ENCODE measurements at places on chromosomes 12 and 14.
A peak's percentile ranks its signal among the peaks of the same experiment; 100 is the strongest.

DNA sequence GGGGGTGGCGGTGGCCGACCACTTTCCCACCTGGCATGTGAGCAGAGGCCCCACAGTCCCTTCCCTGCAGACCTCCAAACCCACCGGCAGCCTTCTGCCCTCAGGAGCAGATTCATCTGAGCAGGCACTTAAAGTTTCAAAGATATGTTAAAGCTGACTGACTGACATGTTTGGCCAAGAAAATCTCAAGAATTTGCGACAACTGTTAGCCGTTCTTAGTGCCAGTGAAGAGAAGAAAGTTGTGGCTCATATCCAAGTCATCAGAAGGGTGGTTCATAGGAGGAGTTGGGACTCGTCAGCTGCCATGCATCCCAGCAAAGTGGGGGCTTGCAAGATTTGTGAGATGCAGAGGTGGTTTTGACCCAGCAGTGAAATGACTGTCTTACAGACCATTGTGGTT is 27.2 kb downstream of the ELK3 start:
- no peak for DNase-seq

GRCh38 chr12:73240110-73240509 is 967.9 kb downstream of the TRHDE start:
- no peak for DNase-seq

DNA sequence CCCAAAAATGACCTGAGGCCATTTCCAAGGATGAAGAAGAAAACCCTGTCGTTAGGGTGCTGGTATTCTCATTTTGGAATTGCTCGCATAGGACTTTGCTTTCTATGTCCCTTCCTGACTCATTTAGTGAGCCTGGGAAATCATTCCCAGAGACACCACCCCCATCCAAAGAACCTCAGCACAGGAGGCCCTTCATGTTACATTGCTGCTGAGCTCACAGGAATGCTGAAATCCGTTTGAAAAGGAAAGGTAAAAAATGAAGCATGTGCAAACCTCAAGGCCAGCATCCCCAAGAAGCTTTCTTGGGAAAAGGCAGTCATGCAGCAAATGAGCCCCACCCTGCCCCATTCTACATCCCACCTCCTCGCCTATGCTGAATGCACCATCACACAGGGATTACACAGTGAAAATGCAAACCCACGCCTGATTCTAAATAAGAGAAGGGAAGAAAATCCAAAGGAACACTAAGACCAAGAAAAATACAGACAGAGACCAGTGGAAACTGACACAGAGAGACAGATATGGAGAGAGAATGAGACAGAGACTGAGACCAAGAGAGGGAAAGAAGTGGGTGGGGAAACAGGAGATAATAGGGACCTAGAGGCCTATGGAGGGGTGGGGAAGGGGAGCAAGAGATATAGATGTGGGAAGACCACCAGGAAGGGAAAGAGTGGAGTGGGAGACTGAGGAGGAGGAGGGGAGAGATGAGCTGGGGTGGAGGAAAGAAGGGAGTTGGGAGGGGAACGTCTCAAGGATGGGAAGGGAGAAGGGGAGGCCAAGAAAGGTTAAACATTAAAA is 33.5 kb downstream of the NIN start:
- DNase-seq, result no peak

- DNase-seq, result no peak
These were observed 32.4 kb downstream of the ABCD2 start for GRCh38 chr12:39587225-39587624.

DNA sequence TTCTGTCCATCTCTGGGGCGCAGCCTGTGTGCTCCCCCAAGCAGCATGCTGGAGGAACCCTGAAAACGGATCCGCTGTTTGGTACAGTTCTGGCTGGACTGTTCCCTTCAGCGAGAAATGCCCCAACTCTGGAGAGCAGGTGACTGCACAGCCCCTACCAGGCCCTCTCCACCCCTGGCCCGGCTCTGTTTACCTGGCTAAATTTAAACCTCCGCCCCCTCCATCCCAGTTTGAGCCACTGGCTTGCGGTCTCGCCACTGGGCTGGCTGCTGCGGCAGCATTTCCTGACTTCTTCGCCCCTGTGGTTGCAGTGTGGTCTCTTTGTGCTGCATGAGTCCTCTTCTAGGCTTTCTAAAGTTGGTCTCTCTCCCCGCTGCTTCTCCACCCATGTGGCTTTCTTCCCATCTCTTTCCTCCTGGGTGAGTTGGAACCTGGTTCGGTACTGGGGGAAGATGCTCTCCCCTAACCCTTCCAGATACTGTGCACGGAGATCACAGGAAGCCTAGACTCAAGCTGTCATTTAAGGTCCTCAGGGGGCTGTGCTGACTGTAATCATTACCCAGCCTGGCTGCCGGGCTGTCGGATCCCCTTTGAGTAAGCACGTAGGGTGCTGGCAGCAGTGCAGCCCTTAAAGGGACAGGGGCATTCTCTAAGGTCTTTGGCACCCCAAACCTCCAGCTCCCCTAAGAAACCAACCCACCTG is 60.6 kb downstream of the FBXL14 start:
- DNase-seq, result peak; percentile 75

GRCh38 chr12:111440152-111440551 is 34.4 kb downstream of the SH2B3 start:
- no peak for DNase-seq

- no peak for DNase-seq
These were observed 759.7 kb downstream of the GALC start for GRCh38 chr14:87233266-87233665.

DNA sequence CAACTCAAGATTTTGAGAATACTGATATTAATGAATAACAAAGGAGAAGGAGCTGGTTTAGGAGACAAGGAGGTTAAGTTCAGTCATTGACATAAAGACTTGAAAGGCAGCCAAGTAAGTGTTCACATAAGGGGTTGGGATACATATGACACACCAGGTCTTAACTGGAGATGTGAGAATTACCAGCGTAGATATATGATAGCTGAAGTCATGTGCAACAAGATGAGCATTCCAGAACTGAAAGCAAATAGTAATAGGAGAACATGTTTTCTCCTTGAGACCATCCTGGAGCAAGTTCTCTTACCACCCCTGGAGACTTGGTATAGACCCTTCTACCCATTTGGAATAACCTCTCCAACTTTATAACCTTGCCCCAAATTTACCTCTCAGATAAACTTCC is 43.3 kb upstream of the NPFF start:
- no peak for DNase-seq

- no peak for DNase-seq
These were observed 669.2 kb downstream of the DIO2 start for GRCh38 chr14:79542121-79542520.

- DNase-seq, result peak; percentile 31
These were observed 6.1 kb upstream of the AMIGO2 start for GRCh38 chr12:47085815-47086252.

DNA sequence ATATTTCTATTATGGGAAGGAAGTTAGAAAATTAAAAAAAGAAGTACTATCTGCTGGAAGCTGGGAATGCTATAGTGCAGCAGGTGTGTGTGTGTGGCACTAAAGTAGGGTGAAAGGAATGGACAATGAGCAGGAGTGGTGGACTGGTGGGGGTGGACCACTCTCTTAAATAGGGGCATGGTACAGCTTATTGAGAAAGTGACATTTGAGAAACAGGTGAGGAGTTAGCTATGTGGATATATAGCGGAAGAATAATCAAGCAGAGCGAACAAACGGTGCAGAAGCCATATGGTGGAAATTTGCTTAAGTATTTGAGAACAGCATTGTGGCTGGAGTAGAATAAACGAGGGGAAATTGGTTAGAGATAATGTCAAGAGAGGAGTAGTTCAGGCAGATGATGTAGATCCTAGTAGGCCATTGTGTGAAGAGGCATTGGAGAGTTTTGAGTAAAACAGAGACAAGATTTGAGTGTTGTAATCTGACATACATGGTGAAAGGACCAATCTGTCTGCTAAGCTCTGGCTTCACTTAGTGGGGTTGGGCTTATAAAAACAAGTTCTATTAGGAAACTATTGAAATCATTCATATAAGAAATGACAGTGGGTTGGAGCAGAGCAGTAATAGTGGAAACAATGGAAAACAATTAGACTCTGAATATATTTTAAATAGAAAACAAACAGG is 149.2 kb upstream of the SYT10 start:
- no peak for DNase-seq

- no peak for DNase-seq
These were observed 10.1 kb downstream of the FGF6 start for GRCh38 chr12:4435537-4435936.

DNA sequence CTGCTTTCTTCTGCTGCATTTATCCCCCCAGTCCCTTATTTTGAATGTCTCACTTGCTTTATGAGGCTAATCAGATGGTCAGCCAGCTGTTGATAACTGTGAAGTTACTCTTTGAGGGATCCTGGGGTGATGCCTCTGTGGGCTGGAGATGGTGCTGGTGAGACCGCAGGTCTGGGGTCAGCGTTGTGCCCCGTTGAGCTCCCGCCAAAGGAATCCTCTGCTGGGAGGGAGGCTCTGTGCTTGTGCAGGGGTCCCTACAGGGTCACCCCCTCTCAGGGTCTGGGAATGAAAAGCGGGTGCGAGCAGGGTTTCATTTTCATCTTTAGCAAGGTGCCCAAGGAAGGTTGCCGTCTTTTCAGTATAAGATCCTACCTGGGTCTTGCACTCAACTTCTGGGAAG is 161.2 kb upstream of the RTL1 start:
- no peak for DNase-seq

GRCh38 chr14:61470261-61470960 is 149.0 kb downstream of the PRKCH start:
- DNase-seq, result peak; percentile 32

DNA sequence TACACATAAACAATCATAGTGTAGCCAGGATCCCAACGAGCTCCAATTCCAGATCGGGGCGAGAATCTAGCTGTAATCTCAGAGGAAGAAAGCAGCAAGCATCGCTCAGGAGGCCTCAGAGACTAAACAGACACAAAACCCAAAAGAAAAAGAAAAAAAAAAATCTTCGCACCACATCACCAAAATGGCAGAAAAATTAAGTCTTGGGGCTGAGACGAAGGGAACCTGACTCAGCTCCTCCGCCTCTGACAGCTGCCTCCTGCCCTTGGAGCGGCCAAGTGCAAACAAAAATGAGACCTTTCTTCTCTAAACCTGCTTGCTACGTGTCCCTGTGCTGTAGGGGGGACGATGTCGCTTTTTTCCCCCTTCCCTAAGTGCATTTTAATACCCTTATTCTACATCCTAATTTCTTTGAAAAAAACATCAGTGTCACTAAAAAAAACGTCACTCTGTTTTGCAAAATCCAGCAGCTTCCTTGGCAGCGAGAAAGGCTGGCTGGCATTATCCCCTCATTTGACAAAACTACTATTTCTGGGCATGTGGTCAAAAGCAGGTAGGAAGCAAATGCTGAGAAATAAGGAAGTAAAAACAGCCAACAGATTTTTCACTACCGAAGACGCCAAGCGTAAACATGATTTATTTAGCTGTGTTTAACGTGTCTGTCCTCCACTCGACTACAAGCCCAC is 30.5 kb downstream of the BCL11B start:
- no peak for DNase-seq

DNA sequence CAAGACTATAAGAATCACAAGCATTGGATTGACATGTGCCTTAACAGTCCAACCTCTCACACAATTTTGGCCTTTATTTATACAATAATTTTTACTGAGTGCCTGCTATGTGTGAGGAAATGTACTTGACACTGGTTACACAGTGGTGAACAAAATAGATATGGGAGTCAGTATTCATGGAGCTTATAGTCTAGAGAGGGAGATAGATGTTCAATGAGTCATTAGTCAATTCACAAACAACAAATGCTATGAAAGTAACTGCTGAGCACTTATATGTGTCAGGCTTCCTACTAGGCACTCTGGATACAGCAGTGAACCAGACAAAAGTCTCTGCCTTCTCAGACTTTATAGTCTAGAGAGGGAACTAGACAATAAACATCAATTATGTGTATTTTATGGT is 3.7 kb downstream of the CFAP54 start:
- no peak for DNase-seq

DNA sequence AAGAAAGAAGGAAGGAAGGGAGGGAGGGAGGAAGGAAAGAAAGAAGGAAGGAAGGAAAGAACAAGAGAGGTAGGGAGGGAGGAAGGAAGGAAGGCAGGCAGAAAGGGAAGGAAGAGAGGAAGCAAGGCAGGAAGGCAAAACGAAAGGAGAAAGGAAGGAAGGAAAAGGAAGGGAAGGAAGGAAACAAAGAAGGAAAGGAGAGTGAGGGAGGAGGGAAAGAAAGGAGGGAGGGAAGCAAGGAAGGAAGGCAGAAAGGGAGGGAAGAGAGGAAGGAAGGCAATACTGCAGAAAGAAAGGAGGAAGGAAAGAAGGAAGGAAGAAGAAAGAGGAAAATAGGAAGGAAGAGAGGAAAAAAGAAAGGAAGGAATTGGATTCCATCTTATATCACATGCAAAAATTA is 1303.1 kb upstream of the TMEM132C start:
- DNase-seq, result no peak

DNA sequence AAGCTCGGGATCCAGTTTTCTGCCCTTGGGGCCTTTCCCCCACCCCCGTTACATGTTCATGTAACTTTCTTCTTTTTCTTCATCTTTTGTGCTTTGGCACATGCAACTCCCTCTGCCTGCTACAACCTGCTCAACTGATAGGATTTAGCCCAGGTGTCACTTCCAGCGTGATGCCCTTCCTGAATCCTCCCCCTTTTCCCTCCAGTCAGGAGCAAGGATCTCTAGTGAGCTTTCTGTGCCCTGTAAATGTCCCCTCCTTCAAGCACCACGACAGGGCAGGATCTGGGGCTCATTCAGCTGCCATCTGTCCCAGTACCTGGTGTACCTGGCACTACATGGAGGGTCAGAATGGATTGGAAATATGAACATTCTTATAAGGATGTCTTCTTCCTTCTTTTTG is 15.3 kb downstream of the PELI2 start:
- DNase-seq, result no peak

GRCh38 chr12:58503731-58504130 is 416.6 kb downstream of the LRIG3 start:
- DNase-seq, result no peak

- no peak for DNase-seq
These were observed 858.3 kb downstream of the FLRT2 start for GRCh38 chr14:86388216-86388615.

GRCh38 chr14:74974364-74975058 is 19.1 kb upstream of the PGF start:
- DNase-seq, result no peak

DNA sequence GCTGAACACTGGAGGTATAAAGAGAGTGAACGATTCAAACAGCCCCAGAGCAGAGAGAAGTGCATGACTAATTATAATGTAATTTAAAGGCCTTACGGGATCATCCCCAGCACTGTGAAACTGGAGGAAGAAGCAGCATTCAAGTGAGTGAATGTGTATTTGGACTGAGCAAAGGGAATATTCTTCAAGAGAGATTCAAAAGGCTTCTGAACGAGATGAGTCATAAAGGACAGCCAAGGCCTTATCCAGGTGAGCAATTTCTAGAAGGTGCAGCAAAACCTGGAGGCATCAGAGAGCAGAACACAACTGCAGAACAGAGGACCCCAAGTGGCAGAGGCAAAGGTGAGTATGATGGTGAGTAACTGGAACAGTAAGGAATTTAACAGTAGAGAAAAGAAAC is 127.2 kb downstream of the BCAT1 start:
- peak; percentile 50 for DNase-seq

All from SW480 (cell line).